Activated naive CD4-positive, alpha-beta T cell treated with anti-CD3 and anti-CD28 coated beads, Interleukin-2, amount 50 U/mL, for 16 hours (primary cell): ENCODE measurements at places on chromosomes 1 and 21.
A peak's percentile ranks its signal among the peaks of the same experiment; 100 is the strongest.

GRCh38 chr1:108194051-108194450 is 6.1 kb downstream of the SLC25A24 start:
- no peak for DNase-seq

DNA sequence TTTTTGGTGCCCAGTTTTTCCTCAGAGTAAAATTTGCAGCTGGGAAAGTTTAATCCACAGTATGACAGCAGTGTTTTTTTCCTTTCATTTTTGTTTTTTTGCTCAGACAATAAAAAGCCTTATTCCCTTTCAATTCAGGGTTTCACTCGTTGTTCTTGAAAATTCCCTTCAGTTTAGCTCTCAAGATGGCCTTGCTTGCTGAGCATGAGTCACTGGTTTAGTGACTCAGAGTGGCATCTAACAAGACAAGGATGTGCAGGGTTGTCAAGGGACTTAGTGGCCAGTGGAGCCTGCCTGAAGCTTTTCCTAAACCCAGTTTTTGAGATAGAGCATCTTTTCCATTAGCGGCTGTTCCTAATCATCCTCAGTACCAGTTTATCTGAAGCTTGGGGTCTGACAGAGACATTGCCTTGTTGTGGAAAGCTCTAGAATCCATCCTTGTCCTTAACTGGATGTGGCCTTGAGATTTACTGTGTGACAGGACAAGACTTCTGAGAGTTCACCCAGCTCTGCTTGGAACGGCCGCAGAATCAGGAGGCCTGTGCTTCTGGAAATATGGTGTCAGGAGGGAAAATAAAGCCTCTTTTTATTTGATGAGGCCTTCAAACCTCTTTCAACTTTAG is 48.4 kb upstream of the DNAJC6 start:
- DNase-seq = no peak

DNA sequence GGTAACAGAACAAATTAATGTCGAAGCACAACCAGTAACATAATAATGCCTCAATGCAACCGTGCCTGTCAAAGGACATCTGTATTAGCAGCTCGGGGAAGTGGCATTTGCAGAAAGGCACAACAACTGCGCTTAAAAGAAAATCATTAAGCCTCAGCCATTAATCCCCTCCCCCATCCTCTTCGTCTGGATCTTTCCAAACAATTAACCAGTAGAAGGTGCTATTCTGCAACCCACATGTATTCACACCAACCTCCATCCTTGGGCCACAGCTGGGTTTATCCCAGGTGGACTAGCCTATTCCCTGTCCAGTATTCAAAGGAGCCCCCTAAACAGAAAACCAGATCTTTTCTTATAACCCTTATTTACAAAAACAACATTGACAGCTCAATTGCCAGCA is 2.6 kb downstream of the RERE start:
- no peak for DNase-seq

DNA sequence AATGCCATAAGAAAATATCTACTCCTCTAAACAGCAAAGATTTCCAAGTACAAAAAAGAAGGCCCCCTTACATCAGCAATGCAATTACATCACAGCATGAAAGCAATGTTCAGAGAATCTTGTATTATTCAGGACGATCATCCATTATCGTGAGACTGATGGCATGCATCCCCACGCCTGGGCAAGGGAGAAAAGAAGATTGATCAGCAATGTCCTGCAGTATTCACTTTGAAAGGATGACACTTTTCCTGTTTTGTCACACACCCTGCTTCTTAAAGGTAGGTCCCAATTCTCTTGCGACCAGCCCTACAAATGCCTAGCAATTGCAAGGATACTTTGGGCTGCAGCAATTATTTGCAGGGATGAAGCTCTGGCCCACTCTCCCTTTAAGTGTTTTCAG is 108.7 kb downstream of the TOMM20 start:
- no peak for DNase-seq

DNA sequence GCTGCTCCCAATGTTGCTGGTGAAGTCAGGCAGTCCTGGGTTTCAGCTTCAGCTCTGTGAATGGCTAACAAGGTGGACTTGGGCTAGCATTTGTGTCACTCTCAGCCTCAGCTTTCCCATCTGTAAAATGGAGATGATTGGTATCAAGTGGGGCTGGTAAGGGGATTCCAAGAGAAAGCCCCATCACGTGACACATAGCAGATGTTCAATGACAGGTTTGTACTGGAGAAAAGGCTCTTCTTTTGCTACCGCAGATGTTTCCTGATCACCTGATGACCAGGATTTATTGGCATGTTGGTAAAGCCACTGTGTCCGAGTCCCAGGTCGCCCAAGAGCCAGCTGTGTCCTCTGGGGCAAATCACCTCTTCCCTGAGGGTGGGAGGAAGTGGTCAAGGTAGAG is 335.0 kb downstream of the MATN1 start:
- no peak for DNase-seq

DNA sequence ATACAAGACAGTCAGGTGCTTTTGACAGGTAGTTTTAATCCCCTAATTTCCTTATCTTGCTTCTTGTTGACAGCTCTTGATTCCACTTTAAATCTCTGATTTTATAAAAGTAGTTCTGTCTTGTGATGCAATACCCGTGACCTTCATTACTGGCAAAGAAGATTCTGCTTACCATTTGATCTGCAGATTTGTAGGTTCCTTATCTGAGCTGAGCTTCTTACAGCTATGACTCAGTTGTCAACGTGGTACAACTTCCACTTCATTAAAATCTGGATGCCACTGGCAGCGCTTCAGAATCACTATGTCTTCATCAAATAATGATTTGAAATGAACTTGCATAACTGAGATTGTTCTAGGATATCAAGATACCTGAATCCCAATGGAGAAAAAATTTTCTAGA is 543.6 kb upstream of the B3GALT2 start:
- DNase-seq = no peak

- DNase-seq = no peak
Measured at GRCh38 chr1:9782116-9782751, 41.5 kb downstream of the CLSTN1 start.

GRCh38 chr1:35499652-35500176 is 57.5 kb downstream of the KIAA0319L start:
- no peak for DNase-seq

GRCh38 chr21:34611528-34611927 is 3.4 kb downstream of the RCAN1 start:
- DNase-seq = no peak

DNA sequence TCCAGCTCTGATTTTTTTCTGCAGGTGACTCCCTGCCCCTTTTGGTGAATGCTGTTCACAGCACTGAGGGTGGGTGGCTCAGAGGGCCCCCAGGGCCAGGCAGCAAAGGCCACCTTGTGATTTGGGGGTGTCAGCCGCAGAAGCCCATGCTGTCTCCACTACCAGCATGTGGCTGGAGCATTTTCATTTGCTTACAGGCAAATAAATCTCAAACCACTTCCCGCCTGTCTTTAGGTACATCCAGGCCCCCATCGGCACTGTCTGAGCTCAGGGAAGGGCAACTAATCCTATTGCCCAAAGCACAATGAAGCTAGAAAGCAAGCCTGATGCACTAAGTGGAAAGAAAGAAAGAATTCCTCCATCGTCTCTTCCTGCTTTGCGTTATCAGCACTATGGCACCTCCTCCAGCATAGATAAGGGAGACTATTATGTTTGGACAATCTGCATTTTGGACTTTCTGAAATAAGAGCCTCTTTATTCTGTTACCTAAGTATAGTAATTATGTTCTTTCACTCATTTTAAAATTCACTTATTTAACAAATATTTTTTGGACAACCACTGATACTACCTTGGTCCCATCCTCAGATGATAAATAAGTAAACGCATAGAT is 100.5 kb upstream of the TLR5 start:
- DNase-seq = no peak

DNA sequence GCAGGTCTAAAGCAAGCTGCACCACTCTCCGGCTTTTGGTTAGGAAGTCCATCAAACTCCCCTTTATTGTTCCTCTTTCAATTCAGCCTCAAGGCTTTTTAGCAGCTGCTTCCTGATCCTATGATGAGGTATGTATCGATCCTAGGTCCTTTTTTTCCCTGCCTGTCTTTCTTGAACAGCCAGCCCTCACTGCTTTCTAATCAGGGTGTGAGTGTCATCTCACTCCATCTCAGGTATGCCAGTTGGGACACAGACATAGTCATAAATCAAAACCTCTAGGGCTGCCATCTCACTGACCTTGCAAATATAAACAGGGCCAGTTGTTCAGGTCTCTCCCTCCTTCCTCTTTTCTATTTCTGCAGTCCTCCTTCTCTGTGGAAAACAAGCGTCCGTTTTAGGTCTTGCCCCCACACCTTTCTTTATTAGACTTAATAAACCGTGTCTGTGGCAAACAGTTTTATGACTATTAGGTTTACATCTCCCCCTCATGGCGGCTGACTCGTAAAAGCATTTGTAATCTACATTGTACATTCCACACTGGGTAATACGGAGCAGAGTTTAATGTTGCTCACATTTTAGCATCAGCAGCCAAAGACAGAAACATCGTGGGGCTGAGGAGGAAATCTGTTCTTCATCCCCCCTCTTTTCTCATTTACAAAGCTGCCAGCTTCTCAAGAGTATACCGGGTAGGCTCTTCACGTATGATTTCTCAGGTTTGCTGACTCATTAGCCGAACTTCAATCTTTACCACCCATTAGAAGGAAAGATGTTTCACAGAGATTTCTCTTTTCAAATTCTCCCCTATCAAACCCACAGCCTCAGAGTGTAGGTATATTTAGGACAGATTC is 11.6 kb downstream of the STYXL2 start:
- DNase-seq = no peak

- peak; percentile 69 for DNase-seq
Measured at GRCh38 chr1:61081686-61082310, 563 bp upstream of the NFIA start.

DNA sequence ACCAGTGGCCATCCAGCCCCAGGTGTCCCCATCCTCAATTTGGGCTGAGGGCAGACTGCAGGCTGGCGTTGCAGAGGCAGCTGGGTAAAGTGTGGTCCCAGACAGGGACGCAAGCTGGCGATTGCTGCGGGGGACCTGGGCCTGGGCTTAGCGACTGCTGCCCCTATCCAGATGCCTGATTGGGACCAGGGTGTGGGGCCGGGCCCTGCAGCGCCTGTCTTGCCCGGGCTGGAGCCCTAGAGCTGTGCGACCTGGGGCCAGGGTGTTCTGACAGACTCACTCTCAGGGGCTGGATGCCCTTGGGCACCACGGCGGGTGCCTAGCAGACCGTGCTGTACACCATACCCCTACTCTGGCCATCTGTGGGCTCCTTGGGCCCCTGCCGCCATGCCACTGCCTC is 16.2 kb upstream of the FAAP20 start:
- no peak for DNase-seq

DNA sequence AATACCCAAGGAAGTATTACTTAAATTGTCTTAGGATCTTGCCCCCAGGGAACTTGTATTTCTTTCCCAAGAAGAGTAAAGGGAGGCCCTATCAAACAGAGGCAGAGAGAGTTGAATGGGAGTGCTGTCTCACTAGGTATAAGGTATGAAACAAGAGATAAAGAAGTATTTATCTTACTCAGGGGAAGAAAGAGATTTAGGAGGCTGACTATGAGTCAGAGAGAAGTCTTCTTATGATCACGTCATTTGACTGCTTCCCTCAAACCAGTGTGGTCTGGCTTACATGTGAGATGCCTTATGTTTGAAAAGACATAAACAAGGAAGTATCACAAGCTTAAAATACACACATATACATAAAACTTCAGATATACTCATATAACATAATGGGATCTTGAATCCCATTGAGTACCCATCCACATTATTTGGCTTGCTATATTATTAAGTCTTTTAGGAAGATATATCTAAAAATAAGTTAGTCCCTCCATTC is 29.6 kb downstream of the DUSP10 start:
- peak; percentile 19 for DNase-seq

DNA sequence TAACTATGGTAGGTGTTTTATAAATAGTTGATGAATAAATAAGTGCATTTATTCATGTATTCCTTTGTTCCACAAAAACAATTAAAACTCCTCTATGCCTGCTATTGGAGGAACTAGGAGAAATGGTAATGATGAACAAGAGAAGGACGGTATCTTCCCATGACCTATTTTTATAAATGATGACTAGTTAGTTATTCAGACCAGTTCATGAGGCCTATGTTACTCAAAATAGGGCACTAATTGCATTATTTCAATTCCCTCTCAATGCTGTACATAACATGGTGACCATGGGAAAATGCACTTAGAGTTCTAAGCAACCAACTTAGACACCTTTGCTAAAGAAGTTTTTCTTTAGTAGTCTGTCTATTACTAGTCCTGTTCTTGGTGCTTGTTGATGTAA is 53.1 kb downstream of the XCL1 start:
- DNase-seq = no peak

GRCh38 chr1:55913565-55913964 is 665.8 kb downstream of the PLPP3 start:
- no peak for DNase-seq

DNA sequence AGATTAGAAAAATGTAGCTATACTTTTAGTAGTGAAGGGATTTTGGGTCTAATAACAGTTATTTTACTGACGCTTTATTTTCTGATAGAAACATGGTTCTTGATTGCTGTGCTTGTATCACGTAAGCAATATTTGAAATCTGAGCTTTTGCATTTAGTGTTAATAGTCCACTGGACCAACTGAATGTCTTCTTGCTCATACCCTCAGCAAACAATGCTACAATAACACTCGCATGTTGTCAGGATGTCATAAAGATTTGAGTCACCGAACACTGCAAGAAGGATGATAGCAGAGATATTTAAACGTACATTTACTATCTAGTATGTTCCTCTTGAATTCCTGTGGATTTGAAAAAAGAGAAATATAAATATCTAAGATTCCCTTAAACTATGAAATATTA is 7.5 kb downstream of the DYRK1A start:
- DNase-seq = no peak

- no peak for DNase-seq
Measured at GRCh38 chr1:7898962-7899361, 41.7 kb downstream of the TNFRSF9 start.

- no peak for DNase-seq
Measured at GRCh38 chr1:91736146-91736714, 149.7 kb downstream of the TGFBR3 start.

- no peak for DNase-seq
Measured at GRCh38 chr1:168529518-168529917, 14.3 kb downstream of the XCL2 start.

GRCh38 chr1:206142011-206142410 is 24.8 kb upstream of the AVPR1B start:
- DNase-seq = no peak

GRCh38 chr1:210123924-210124589 is 108.5 kb upstream of the SERTAD4 start:
- no peak for DNase-seq

DNA sequence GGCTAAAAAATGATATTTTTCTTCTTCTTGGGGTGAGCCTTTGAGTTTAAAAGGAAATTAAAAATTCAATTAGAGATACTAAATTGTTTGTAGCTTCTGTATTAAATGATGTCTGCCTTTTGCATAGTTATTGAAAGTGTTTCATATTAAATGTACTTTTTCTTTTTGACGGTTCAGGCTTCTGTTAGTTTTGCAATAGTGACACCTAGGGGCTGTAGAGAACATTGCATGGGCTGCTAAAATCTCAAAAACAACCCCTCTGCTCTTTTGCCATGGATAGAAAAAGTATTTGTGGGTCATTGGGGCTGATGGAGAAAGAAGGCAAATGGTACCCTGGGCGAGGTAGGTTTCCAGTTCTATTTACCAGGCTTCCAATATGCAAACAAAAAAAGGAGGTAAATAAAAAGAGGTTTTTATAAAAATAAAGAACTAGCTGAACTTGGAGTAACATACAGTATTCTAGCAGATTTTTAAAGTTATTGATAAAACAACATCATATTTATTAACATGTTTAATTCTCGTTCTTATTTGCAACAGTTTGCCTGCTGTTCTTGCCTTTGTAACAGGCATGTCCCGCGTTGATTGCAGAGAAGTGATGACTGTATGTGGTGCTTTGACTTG is 115.4 kb upstream of the HOOK1 start:
- DNase-seq = no peak
